NCI-H460 (cell line): ENCODE measurements at places on chromosomes 1 and 21.
A peak's percentile ranks its signal among the peaks of the same experiment; 100 is the strongest.

- no peak for DNase-seq
Measured at GRCh38 chr1:78121710-78122109, 75.9 kb downstream of the GIPC2 start.

GRCh38 chr1:11731691-11732283, 4.1 kb upstream of the AGTRAP start:
- no peak for DNase-seq

DNA sequence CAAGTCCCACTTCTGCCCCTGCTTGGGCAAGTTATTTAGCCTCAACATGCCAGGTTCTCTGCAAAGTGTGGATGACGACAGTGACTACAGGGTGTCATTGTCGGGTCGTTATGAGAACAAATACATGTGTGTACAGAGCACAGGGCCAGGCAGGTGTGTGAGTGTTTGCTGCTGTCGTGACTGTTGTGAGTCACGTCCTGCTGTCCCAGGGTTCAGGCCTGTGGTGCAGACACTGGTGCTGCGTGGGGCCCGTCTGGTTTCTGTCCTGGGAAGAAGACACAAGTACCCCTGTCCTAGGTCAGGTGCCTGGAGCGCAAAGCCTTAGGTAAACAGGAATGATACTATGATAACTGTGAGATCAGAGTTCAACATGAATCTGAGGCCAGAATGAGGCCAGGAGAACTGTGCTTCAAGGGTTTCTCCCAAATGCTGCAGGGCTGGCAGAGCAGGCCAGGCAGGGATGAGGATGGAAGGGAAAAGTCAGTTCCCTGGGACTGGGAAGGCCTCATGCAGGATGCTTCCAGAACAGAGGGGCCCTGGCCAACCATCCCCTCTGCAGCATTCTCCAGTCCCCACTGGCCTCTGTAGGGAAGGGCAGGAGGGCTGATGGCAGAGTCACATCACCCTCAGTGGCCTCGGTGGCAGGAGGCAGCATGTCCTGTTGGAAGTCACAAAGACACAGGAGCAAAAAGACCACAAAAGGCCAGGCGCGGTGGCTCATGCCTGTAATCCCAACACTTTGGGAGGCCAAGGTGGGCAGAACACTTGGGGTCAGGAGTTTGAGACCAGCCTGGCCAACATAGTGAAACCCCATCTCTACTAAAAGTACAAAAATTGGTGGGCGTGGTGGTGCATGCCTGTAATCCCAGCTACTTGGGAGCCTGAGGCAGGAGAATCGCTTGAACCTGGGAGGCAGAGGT, 15.7 kb downstream of the GPR157 start:
- peak; percentile 37 for DNase-seq

DNA sequence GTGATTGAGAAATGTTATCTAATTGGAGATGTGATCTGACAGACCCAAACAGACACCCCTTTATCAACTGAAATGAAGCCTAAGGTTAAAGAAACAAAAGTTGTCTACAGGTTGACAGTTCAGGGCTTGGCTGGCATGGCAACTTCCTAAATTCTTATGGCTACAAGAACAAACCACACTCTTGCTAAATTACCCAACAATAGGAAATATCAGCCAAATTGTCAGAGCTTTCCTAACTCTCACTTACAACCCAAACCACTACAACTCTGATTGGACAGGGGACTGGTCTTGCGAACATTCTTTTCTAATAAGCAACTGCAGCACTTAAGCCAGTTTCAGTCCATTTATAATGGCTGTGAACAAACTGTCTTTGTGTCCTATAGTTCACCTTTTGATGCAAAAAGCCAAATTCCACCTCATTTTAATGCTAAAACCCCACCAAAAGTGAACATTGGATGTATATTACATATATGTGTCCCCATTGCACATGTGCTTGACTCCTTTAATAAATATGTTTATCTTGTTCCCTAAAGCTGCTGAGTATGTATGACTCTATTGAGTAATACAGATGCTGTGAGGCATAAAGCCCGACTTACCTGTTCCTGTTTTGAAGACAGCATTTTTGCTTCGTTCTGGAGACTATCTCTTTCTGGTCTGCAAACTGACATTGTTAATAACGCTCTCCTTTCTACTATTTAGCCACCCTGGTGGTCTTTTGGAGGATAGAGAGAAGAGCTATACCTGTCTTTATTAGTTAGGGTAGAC, 101.3 kb upstream of the HMCN1 start:
- no peak for DNase-seq

GRCh38 chr1:64470665-64471217, 812 bp downstream of the CACHD1 start:
- no peak for DNase-seq

DNA sequence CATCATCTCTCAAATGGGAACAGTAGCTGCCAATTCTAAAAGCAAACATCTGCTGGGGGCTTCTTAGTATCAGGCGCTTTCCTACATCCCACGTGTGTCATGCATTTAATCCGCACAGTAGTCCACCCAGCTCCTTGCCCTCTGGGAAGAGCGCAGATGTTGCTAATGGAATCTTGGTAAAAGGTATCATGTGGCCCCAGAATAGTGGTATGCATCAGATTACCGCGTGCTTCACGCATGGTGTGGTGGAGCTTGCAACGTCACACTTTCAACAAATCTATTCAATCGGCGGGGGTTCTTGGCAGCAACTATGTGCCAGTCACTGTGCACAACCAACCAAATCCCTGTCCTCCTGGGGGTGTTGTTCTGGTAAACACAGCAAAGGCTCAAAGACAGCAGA, 141.0 kb downstream of the HIVEP3 start:
- no peak for DNase-seq

GRCh38 chr1:39434797-39435395, 56.5 kb upstream of the BMP8A start:
- no peak for DNase-seq

DNA sequence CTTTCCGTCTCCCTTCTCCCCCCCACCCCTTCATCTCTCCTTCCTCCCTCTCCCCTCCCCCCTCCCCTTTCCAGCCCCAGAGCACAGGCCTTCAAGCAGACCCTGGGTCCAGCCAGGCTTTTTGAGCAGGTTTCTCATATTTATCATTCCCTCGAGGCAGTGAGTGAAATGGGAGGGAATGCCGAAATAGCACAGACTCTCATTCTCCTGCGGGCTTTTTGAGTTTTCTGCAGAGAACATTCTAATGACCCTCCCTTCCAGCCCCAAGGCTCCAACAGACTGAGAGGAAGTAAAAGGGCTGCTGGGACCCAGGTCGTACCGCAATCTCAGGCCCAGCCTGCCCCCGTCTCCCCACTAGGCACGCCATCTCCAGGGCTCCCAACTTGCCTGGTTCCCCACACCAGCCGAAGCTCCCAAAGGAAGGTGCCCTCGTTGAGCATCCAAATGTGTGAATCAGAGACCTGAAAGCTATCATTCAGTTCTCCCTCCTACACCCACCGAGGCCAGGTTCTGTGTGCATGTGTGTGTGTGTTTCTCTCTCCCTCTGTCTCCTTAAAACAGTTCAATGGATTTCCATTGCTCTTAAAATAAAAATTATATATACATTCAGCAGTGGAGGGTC, 22.3 kb downstream of the ACTA1 start:
- no peak for DNase-seq

DNA sequence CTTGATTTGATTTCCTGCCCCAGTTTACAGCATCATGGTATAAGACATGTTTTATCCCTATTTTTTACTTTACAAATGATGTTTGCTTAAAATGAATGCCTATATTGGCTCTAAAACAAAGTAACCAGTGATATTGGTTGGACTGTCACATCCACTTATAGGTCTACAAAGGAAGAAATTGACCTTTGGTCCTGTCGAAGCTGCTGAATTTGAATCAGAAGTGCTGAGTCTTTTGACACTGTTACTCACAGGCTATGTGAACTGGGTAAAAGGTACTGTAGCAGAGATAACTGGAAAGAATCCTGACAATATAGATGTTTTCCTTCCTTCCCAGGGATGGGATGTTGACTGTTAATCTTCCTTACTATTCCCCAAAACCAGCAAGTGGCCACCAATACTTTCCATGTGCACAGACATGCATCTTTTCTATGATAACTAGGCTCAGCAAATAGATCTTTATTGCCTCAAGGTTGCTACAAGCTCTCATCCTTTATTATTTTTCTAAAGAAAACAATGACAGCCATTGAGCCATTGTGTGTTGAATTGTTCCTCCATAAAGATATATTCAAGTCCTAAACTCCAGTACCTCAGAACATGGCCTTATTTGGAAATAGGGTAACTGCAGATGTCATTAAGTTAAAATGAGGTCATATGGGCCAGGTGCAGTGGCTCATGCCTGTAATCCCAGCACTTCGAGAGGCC, 175.9 kb upstream of the NR5A2 start:
- DNase-seq: no peak

DNA sequence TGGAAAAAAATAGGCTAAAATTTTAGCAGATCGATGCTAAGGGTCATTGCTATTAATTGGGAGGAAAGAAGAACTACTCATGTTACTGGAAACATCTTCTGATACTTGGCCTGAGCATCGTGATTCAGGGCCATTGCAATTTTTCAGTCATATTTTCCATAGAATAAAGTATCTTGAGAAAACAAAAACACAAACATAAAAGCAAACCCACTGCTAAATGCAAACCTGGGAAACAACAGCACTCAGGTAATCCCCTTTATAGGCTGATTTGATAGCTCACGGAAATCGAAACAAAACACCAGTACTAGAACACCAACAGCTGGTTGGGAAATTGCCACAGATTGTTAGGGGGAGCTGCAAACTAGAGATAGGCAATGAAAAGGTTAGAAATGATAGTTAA, 172.9 kb upstream of the ESRRG start:
- DNase-seq: no peak

DNA sequence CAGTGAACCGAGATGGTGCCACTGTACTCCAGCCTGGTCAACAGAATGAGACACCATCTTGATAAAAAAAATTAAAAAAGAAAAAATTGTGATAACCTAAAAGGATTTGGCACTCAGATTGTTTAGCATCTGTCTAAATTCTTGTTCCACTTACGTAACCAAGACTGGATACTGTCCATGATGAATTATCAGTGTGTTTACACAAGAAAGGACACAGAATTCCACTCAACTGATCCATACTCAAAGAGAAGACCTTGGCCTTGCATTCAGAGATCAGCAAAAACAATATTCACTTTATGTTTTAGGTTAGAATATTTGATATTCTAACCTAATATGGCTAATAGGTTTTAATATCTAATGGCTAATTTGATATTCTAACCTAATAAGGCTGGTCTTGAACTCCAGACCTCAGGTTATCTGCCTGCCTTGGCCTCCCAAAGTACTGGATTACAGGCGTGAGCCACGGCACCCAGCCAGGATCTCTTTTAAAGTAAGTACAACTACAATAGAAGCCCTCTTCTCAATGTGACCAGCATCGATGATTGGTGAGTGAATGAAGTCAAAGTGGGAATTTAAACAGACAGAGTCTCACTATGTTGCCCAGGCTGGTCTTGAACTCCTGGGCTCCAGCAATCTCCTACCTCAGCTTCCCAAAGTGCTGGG, 43.1 kb upstream of the COX20 start:
- DNase-seq: no peak

- no peak for DNase-seq
Measured at GRCh38 chr21:34881839-34882371, 167.2 kb downstream of the RUNX1 start.

GRCh38 chr1:224543453-224543852, 72.7 kb upstream of the CNIH3 start:
- DNase-seq: no peak

GRCh38 chr1:167797015-167797414, 75.2 kb downstream of the MPZL1 start:
- DNase-seq: peak; percentile 37

DNA sequence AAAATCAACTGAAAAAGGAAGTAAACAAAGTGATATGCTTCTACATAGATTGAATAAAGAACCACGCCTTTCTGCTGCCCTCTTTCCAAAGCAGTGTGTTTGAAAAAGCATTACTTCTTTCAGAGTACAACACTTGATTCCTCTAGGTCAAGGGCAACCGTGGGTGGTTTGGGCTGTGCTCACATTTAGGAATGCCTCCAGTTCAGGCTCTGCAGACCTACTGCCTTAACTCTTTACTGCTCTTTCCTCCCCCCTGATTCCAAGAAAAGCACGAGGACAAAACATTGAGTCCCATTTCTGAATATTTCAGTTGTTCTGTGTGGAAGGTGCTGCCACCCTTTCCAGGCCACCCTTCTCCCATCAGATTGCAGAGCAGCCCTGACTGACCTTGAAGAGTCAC, 45.2 kb downstream of the ADAMTS1 start:
- DNase-seq: no peak

- no peak for DNase-seq
Measured at GRCh38 chr21:38852708-38853107, 47.0 kb downstream of the ETS2 start.

DNA sequence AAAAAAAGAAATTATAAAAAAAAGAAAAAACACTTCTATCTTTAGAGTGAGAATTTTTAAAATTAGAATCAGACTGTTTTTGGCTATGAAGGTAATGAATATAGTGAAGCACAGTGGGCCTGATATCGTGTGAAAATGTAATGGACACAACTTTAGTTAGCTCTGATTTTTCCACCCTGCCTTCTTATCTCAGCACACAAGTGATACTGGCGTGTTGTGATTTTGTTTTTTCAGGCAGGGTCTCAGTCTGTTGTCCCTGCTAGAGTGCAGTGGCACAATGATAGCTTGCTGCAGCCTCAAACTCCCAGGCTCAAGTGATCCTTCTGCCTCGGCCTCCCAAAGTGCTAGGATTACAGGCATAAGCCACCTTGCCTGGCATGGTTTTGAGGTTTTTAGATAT, 22.3 kb downstream of the MACF1 start:
- no peak for DNase-seq

DNA sequence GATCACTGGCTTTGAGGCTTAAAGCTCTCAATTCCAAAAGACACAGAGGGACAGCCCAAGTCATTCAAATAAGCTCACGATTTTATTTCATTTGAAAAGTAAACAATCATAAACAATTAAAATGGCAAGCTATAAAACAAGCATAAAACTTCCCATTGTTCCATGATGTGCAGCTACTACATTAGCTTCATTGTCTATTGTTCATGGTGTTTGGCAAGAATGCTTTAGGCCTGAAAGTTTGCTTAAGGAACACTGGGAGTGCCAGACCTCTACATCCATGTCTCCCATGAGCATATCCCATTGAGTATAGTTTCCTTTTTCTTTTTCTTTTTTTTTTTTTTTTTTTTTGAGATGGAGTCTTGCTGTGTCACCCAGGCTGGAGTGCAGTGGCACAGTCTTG, 286.1 kb upstream of the ESRRG start:
- DNase-seq: no peak

GRCh38 chr1:147185432-147185831, 13.2 kb upstream of the PRKAB2 start:
- DNase-seq: no peak
